ENCODE measurements at places on chromosomes 4 and X.

DNA sequence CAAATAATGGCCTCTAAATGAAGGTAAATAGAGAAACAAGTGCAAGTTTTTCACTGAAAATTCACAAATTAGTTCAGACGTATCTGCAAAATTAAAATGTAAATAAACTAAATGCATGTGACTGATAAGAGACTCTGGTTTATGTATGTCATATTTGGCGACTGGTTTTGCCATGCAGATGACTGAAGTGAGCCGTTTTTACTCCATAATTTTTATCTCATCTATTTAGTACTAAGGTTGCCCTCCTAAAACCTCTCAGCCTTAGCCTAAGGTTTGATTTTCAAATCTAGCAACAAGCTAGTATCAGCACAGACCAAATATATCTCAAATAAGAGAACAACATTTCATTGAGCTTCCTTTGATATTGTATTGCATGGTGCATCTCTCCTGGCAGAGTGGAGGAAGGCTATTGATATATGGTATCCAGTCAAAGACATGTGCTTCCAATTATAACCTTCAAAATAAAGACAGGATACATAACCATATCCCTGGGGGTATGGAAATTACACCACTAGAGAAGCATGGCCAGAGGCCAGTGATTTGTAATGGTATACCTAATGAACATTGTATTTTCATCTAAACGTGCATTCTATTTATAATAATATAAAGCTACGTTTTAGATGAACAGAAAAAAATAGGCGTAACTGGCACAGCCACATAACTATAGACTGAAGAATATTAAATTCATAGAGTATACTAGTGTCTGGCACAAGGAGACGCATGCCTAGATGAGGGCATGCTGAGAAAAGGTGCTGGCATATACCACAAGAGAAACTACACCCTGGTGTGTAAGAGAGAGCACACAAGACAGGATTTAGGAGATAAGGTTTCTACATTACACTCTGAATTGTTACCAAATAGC lies 392.6 kb upstream of the INTU start:
- no peak for DNase-seq

- DNase-seq, result no peak
These were observed 22.4 kb downstream of the FAT1 start for GRCh38 chr4:186701273-186701672.

DNA sequence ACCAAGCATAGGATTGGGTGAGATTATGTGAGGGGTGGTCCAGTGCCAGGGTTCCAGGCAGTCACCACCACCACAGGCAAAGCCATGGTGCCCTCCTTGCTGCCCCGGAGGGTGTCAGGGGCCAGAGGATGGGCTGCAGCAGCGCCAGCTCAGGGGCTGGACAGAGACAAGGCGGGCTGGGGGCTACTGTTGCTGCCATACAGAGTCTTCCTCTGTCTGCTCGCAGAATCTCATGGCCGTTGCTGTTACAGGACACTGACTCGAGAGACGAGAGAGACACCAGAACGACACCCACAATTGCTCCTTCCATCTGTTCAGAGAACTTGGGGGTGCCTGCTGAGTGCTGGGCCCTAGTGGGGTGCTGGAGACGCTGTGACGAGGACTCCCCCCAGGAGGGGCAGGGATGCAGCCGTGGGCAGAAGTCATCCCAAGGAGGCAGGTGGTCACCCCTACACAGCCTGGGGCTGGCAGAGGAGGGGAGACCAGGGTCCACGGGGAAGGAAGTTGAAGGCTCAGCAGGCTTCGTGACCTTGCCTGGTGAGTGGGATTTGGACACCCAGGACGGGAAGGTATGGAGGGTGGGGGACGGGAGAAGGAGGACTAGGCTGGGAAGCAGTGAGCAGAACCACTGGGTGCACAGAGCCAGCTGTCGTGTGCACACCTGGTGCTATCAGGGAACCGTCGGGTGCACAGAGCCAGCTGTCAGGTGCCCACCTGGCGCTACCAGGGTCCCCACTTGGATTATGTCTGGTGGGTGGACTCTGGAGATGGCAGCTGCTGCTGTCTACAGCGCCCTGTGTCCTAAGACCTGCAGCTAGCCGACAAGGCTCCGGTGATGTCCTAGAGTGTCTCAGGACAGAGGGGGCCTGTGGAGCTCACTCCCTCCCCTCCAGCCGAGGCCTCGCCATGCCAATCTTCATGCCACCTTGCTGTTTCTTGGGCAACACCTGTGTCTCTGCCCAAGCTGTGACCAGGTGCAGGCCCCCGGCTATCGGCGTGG lies 43.9 kb upstream of the HMX1 start:
- DNase-seq, result no peak

GRCh38 chr4:48949518-48950219 lies 36.4 kb upstream of the CWH43 start:
- DNase-seq, result no peak

- no peak for DNase-seq
These were observed 7.8 kb upstream of the SH3TC1 start for GRCh38 chr4:8191136-8191747.

DNA sequence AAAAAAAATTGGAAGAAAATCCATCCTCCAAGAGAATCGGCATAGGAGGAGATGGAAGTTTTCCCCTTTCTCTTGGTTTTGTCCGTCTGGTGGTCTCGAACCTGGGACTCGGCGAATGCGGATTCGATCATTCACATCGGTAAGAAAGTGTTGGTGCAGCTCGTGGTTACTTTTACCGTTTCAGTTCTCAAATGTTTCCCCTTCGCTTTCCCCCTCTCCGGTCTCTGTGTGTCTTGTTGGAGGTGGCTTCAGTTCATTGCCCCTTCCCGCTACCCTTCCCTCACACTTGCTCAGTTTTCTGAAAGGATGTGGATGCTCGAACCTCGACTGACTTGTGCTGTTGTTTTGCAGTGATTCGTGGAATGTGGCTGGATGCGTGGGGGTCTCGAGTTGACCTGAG lies 840 bp downstream of the GRID2 start:
- DNase-seq, result no peak

DNA sequence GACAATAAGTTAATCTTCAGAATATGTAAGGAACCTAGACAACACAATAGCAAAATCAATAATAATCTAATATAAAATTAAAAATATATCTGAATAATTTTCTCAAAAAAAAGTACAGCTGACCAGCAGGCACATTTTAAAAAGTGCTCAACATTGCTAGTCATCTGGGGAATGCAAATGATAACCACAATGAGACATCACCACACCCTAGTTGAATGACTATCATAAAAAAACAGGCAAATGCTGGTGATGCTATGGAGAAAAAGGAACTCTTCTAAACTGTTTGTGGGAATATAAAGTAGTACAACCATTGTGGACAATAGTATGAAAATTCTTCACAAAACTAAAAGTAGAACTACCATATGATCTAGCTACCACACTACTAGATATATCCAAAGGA lies 956.9 kb upstream of the NDST4 start:
- no peak for DNase-seq

DNA sequence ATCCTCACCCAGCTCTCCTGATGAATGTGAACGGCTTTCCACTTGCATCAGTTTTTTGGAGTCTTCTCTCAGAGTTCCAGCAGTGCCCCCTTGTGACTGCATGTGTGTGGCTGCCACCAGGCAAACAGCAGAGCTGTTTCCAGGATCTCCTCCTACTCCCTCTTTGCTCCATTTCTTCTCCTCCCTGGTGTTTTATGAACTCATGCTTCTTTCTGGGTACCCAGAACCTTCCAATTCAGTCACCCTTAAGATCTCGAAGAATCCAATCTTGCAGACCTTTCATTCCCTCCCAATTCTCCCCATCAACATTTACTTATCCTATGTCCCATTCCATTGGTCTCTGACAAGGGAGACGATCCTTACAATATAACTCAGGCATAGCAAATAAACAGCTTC lies 6.8 kb upstream of the TCEANC start:
- DNase-seq, result no peak

DNA sequence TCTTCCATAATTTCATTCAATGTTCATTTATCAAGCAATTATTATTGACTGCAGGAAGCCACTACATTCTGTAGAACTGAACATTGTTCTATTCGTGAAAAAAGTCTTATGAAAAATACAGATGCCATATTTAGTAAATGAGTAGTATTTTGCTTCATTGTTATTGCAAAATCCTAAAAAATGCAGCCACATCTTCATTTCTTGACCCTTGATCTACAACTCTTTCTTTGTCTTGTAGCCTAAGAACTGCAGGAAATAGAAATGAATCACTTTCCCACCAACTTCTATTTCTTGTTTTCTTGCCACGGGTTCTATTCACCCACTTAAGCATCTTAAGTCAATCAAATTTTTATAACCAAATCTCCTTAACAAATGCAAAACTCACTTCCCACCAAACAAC lies 63.3 kb downstream of the KCNIP4 start:
- DNase-seq, result no peak

DNA sequence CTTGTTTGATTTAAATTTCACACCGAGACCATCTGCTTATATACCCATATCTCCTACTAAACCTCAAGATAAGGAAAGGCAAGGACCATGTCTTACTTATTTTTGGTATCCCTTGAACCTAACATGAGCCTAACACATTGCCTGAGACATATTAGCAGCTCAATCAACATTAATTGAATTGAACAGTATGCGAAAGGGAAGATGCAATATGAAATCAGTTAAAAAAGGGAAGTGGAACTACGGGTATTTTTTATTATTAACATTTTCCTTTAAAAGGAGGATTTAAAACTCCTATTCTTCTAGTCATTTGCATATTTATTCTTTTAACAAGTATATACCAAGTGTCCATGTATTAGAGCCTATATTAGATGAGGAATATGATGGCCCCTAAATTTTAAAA lies 197.0 kb downstream of the CAMK2D start:
- DNase-seq, result no peak

GRCh38 chr4:142961866-142962265 lies 115.8 kb upstream of the INPP4B start:
- no peak for DNase-seq

DNA sequence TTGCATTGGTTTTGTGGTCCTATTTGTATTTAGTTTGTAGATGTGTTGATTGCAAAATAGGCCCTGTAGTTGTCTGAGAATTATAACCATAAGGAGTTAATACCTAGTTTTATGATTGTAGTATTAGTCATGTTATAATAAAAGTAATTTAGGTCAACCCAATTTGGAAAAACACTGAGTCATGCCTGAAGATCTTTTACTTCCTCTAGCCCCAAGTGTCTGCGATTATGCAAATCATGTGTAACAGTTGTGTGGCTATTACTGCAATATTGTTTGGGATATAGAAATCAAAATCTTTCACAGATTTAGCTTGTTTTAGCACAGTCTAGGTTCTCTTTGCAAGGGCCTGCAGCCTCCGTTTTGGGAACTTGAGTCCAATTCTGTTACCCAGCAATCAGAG lies 12.6 kb downstream of the SRD5A3 start:
- DNase-seq, result no peak

DNA sequence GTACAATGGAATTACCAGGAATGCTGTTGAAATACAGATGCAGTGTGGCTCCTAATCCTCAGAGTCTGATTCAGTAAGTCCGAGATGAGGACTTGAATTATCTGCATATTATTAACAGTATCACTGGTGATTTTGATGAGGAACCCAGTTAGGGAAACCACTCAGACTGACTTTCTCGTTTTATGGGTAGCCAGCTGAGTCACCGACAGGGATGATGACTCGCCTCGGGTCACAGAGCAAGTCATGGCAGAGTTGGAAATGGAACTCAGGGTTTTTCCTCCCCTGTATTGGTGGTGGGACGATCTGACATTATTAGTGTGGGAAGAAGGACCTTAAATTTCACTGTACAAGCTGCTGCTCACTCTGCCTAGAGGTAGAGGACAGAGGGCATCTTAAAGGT lies 51.3 kb downstream of the RTL9 start:
- DNase-seq, result no peak

DNA sequence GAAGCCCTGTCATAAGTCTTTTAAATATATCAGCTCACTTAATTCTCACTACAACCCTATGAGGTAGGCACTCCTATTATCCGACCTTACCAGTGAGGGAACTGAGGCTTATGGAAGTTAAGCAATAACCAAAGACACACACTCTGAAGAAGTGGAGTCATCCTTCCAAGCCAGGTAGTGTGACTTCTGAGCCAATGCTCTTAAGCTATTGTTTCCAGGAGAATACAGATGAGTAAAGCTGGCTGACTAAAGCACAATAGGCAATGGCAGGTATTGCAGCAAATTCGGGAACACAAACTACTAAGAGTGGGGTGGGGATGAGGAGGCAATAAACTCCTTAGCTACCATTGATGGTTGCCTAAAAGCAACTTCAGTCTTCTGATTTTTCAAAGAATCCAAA lies 81.8 kb upstream of the KIT start:
- no peak for DNase-seq

DNA sequence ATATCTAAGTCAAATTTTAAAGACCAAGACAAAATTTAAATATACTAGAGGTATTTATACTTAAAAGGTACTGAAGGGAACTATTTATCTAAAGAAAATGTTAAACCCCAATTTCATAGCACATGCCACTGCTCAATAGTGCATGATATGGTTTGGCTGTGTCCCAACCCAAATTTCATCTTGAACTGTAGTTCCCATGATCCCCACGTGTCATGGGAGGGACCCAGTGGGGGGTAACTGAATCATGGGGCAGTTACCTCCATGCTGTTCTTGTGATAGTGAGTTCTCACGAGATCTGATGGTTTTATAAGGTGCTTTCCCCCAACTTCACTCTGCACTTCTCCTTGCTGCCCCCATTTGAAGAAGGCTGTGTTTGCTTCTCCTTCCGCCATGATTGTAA lies 32.3 kb downstream of the MAML3 start:
- no peak for DNase-seq

- DNase-seq, result no peak
These were observed 33.1 kb upstream of the GNRHR start for GRCh38 chr4:67787311-67787710.

- DNase-seq, result no peak
These were observed 27.2 kb downstream of the BST1 start for GRCh38 chr4:15729910-15730533.

DNA sequence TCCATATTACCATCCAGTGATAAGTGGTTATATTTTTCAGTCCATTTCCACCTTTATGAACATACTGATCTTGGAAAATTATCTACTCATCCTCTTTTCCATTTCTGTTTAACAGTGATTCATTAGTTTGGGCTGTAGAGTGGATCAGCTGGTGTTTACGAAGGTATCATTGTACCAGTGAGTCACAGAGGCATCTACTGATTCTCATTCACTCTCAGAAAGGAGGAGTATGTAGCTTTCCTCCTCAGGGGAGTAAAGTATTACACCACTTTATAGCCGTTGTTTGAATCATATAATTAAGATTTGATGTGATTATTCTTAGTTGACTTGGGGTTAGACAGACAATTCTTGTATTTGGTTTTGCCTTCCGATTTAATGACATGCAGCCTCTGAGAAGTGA lies 74.7 kb downstream of the GALNT7 start:
- no peak for DNase-seq

GRCh38 chr4:97912156-97912555 lies 231.1 kb downstream of the STPG2 start:
- DNase-seq, result no peak

- no peak for DNase-seq
These were observed 60.8 kb upstream of the CBR4 start for GRCh38 chr4:169070895-169071218.

- DNase-seq, result no peak
These were observed 272.5 kb downstream of the ARHGAP10 start for GRCh38 chr4:148004228-148004857.

- no peak for DNase-seq
These were observed 19.2 kb downstream of the RASGEF1B start for GRCh38 chr4:81452452-81453006.
